ENCODE measurements at places on chromosomes 2 and 18.

GRCh38 chr18:12287684-12288402, 20.2 kb upstream of the TUBB6 start:
- no peak for DNase-seq

DNA sequence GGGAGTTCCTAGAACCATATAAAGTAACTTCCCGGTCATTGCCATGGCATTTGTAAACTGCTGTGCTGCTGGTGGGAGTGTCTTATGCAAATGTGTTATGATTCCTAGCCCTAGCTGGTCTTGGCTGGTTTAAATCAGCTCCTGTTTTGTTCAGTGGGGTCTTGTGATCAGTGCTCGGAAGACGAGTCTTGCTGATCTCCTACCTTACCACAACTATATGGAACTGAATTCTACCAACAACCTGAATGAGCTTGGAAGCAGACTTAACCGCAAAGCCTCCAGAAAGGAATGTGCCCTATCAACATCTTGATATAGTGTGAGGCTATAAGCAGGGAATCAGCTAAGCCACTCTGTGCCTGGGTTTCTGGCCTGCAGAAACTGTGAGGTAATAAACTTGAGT, 33.5 kb downstream of the POLE4 start:
- no peak for DNase-seq

- DNase-seq, result no peak
Observed at GRCh38 chr2:75545922-75546321, 14.8 kb downstream of the EVA1A start.

DNA sequence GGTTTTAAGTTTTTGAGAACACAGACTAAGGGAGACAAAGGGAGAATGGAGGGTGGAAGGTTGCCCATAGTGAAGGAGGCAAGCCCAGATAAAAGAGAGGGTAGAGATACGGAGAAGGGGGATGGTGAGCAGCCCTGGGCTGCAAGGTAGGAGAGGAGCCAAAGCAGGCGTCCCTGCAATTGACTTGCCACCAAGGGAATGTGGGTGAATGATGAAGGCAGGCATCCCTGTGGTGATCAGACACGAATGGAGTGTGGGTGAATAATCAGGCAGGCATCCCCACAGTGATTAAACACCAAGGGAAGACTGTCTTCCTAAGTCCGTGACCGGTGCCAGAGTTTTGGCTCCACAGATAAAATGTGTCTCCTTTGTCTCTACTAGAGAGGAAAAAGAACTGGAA, 16.5 kb upstream of the ALPK2 start:
- DNase-seq, result no peak

GRCh38 chr18:78892177-78892576, 87.4 kb upstream of the SALL3 start:
- no peak for DNase-seq

- DNase-seq, result no peak
Observed at GRCh38 chr2:150060341-150060740, 427.1 kb downstream of the RND3 start.

GRCh38 chr18:23487738-23488570, 15.4 kb upstream of the RMC1 start:
- peak; percentile 12 for DNase-seq

DNA sequence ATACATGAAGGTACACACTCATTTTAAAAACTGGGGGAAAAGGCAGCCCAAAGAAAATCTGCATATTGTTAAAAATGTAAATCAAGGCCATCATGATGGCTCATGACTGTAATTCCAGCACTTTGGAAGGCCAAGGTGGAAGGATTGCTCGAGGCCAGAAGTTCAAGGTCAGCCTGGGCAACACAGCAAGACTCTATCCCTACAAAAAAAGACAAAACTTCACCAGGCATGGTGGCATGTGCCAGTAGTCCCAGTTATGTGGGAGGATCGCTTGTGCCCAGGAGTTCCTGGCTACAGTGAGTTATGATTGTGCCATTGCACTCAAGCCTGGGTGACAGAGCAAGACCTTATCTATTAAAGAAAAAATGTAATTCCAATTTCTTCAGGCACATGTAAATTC, 34.6 kb upstream of the TMEM247 start:
- no peak for DNase-seq

DNA sequence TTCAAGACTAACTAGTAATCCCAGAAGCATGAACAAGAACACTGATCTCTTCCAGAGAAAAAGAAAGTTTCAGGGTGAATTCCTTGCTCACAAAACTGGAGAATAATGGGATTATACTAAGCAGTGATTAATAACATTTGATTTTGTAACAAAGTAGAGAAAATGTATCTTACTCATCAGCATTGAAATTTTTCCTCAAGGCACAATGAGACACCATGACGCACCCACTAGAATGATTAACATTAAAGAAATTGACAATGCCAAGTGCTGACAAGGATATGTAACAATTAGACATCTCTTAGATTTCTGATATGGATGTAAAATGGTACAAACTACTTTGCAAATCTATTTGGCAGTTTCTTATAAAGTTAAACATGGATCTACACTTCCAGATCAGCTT, 101.1 kb upstream of the EPHA4 start:
- DNase-seq, result no peak

GRCh38 chr2:41329040-41329439, 718.8 kb upstream of the PKDCC start:
- DNase-seq, result no peak

DNA sequence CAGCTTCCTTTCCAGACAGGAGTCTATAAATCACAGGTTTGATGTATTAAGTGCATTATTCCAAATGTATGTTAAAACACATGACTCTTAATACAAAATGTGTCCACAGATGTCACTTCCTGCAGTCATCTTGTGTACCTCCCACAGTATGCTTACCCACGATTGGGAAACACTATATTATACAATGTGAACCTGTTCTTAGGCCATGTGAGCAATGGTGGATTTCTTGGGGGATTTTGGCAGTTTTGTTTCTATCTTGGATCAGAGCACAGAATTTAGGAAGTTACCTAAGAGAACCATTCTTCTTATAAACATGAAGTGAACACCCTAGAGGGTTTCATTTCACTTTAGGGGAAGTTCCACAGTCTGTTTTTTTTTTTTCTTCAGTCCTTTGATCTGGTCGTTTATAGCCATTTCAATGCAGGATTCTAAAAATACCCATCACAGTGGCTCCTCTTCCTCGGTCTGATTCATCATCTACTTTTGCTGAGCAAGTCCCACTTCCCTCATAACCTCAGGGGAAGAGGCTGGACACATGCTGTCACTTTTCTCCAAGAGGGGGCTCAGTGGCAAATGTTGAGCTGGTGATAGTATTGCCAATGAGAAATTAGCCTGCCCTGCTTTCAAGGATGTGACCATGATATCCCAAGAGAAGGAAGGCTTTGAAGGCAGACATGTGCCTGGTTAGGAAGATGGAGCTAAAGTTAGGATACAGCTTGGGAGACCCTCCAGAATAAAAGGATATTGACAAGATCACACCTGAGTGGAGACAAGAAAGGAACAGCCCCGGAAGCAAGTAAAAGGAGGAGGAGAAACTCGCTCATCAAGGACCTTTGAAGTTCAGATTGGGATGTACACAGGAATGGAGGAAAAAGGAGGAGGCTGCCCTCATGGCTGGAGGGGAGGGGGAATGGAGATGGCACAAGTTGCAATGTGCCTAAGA, 22.6 kb downstream of the PLEK start:
- no peak for DNase-seq

- DNase-seq, result no peak
Observed at GRCh38 chr2:28137221-28137620, 246.7 kb downstream of the BABAM2 start.

- DNase-seq, result no peak
Observed at GRCh38 chr18:59915606-59916005, 15.8 kb downstream of the PMAIP1 start.

DNA sequence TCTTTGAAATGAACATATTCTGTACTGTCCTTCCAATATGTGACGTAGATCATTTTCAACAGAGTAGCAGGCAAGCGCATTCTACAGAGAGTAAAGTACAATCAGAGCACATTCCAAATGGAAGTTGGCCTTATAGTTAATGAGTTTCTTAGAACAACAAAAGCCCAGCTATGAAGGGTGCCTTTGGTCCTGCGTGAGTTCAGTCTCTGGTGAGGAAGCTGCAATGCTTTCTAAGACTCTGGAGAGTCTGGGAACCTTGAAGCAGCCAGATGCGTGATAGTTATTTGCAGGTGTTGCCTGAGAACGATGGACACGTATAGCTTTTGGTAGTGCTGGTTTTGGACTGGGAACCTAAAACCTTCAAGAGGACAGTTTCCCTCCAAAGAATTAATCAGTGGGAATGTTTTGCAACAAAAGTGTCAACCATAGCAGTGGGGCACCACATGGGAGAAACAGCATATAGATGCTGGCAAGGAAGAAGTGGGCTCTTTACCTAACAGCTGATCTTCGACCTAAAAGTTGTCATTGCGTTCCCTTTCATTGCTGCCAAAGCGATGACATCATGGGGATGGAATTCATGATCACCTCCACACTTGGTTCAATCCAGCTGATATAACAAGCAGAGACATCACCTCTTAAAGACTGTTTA, 9.3 kb upstream of the SNORC start:
- no peak for DNase-seq

- DNase-seq, result no peak
Observed at GRCh38 chr2:68812251-68812650, 58.9 kb downstream of the BMP10 start.

GRCh38 chr2:200533754-200534153, 7.7 kb downstream of the SGO2 start:
- DNase-seq, result no peak

DNA sequence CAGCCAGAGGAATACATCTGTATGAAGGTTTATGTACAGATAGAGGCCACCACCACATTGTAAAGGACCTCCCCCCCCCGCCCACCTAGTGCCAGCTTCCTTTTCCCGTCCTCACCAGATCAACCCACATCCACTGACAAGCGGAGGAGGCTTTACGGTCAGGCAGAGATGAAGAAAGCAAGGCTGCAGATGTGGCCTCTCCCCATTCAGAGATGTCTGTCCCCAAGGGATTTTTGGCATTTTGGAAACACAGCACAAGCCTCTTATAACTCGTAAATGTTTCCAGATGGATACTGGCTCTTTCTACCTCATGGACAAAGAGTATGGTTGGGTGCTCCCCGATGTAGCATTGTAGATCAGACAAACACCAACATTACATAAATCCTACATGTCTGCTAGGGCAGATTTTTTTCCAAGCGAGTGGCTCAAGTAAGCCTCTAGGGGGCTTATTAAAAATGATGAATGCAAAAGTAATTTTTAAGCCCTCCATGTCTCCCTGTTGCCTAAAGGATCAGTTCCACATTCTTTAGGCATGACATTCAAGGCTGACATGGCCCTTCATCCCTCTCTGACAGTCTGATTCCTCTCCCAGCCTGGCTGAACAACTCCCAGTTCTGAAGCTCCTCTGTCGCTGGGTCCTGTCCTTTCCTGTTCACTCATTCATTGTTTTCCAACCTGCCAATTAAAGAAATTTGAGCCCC, 11.7 kb downstream of the VIT start:
- no peak for DNase-seq

DNA sequence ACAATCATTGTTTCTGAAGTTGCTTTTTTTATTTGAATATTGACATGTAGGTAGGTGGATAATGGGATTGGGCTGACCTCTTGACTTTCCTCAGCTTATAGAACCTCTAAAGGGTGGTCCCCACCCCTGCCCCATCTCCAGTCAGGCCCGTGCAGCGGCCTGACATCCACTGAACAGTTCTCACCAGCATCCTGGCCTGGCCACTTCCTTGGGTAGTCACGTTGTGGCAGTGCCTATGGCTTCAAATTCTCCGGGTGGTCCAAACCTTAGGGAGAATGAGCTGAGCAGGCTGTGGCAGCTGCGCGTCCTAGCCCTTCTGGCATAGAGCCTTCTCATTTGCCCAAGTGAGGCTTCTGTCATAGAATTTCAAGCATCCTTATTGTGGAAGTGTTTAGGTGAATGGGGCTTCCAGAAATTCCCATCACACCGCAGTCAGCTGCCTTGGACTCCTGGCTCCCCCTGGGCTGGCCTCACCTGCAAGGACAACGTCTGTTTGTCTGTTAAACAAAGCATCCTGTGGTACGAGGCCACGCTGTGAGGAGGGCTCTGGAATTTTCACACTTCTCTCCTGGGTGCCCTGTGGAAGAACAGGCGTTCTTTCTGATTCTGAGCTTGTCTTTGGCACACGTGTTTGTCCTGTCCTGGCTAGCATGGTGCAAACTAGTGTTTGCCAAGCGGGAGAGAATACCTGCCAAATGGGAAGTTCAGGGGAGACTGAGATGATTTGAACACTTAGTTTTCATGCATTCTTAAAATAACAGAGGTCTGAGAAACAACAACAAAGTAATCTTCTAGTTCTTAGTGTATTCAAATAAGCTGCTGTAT, 31.8 kb upstream of the OTOS start:
- no peak for DNase-seq

DNA sequence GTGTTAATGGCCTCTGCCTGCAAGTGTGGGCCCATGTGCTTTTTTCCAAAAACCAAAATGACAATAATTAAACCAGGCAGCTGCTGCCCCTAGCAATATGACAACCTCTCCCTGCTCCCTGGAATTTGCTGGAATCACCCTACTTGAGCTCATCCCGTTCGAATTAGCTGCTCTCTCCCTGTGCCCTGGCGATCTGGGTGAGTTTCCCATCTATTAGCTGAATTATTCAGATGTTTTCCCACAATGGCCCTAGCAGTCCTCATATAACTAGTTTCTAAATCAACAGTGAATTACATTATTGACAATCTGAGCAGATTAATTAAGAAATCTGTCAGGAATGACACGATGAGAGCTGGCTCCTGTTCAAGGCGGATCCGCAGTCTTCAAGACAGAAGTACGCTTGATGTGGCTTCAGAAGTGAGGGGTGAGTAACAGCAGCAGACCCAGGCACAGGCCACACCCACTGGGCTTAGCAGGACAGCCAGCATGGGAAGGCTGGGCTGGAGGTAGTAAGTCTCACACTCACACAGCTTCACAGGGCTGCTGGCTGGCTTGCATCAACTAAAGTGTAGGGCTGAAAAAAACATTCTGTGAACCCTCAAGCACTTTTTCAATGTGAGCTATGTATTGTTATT, 366.2 kb upstream of the ID2 start:
- DNase-seq, result no peak

DNA sequence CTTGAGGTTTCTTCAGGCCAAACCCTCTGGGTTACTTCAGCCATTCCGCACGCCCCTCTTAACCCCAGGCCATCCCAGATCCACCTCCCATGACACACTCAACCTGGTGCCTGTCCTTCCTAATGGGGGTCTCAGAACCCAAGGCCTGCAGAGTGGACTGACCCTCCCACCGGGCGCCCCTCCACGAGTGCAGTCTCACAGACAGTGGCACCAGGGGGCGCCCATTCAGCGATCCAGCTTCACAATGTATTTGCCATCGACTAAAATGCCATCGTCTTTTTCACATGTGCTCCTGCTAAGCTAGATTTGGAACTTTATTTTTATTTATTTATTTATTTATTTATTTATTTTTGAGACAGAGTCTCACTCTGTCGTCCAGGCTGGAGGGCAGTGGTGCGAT, 38.5 kb downstream of the INPP5D start:
- DNase-seq, result no peak

DNA sequence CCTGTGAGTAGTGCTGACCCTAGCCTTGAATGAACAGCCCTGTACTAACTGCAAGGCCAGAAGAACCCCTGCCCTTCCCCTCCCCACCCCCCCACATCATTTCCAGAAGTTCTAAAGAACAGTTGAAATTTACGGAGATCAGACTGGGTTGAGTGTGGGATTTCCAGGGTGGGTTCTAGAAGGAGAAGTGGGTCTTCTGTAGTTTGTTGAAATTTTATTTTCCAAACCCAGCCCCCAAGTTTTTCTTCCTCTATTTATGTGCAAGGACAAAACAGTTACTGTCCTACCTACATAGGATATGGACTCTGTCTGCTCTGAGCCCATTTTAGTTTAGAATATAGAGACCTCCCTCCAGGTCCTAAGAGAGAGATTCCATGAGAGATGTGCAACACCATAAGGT, 26.3 kb upstream of the CASP10 start:
- no peak for DNase-seq

- no peak for DNase-seq
Observed at GRCh38 chr18:43563780-43564179, 286.5 kb upstream of the SYT4 start.

Data from effector CD4-positive, alpha-beta T cell (primary cell).